Epithelial cell of proximal tubule (primary cell): ENCODE measurements at places on chromosomes 5 and 9. TPM values are rescaled to one million over a fixed set of nuclear protein-coding genes. Genes with fewer than 3 reads are reported as not detected.
A peak's percentile ranks its signal among the peaks of the same experiment; 100 is the strongest.

SEMA4D gene
- total RNA-seq: 8.0 and 12.3 TPM in 2 replicates

RANBP17 gene
- 3.3 and 15.0 TPM in 2 replicates for total RNA-seq

PCDHB4 gene
- total RNA-seq: not detected in 2 replicates

SLC34A1 gene
- total RNA-seq: not detected in 2 replicates

DRD1 gene
- not detected in 2 replicates for total RNA-seq

MRPL36 gene
- 57.9 and 75.9 TPM in 2 replicates for total RNA-seq

C9 gene
- not detected in 2 replicates for total RNA-seq

IFNA21 gene
- not detected in 2 replicates for total RNA-seq

PCYOX1L gene
- total RNA-seq: 6.1 and 7.1 TPM in 2 replicates

SV2C gene
- total RNA-seq: not detected in 2 replicates

DNA sequence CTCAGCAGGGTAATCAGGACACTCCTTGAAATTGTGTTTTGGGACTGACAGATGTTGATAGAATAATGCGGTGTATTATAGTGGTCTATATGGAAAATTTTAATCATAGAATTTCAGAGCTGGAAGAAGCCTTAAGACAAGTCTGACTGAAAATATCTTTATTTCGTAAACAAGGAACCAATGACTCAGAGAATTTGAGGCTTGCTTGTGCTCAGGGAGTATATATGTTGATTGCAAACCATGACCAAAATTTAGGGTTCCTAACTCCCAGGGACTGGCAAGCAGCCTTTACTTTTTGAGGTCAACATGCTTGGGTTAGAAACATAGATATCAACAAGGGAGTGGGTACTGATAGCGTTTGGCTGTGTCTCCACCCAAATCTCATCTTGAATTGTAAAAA is 287.2 kb downstream of the CD180 start:
- DNase-seq: no peak

GRCh38 chr9:26415528-26415927 is 477.1 kb downstream of the CAAP1 start:
- no peak for DNase-seq

DNA sequence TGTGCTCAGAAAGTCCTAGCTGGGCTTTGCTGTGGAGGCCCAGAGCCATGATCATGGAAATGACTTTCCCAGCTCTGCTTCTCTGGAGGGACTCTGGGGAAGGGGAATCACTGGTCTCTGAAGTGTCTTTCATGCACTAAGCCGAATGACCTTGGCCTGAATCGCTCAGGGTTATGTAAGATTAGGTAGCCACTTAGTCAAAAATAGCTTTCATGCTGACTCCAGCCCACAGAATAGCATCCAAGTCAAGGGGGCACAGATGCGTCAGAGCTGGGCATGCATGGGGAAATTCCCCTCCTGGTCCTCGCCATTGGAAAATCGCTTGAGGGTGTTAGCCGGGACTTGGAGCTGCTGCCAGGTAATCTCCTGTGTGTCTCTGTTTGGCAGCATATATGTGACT is 36.1 kb upstream of the PPARGC1B start:
- DNase-seq: no peak

- DNase-seq: no peak
Observed at GRCh38 chr5:163565492-163565891, 60.1 kb downstream of the MAT2B start.

DNA sequence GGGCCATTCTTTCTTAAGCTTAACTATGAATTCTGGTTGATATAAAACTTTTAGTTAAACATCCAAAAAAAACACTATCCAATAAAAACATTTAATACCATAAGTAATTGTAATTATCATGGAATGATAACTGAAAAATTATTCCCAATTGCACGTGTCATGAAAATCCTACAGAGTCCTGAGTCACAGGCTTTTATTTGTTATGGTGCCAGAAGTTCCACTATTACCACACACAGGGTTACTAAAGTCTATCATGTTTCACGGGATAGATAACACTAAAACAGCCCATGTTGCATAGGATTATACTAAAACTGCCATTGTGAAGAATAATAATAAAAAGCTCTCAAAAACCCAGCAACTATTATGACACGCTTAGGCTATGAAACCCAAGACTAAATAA is 1381.8 kb downstream of the EFNA5 start:
- DNase-seq: no peak

DNA sequence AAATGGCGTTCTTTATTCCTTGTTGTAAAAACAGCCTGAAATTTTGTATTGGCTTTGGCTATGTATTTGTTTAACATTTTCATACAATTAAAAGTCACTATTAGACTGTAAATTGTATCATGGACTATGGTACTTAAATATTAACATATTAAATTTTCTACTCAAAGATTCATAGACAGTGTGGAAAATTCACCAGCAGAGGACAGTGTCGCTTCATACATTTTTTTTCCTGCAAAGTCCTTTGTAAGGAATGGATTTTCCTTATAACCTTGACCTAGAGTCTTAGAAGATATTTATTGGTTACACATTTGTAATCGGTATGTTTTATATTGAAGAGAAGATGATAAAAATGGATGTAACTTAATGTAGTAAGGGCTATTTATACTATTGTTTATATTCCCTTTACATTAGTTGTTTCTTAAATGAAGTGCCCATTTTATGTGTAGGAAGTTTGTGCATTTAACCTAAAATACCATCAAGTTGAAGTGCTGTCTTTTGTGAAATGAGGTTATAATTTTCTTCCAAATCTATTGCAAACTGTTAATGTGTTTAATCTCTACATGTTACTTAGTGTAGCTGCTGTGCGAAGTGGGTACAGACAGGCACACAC is 150.1 kb downstream of the KDM4C start:
- DNase-seq: no peak

DNA sequence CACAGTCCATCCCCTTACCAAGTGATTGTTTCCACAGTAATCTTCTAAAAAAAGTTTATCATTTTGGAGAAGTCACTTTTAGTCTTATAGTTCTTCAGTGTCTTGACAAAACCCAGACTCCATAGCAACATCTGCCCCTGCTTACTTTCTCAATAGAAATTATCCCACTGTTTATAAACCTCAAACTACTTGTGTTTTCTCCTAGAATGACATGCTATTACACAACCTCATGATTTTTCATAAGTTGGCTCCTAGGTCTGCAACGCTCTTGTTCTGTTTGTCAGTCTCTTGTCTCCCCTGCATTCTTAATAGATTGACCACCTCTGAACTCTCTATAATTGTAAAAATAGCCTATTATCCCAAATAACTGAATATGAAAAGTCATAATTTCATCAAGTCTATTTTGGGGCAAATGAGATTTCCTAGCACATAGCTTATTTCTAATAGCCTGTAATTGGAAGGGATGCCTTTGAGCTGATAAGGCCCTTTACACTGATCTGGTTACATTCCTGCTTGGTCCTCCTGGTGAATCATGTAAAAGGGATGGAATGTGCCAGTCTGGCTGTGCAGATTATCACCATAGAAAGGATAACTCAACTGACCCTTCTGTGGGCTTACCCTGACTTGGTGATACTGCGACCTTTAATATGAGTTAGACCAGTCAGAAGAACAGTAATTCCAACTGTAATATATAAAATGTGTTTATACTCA is 69.6 kb downstream of the CHSY3 start:
- DNase-seq: no peak

- peak; percentile 97 for DNase-seq
Observed at GRCh38 chr9:16247188-16247875, 623.1 kb downstream of the BNC2 start.

DNA sequence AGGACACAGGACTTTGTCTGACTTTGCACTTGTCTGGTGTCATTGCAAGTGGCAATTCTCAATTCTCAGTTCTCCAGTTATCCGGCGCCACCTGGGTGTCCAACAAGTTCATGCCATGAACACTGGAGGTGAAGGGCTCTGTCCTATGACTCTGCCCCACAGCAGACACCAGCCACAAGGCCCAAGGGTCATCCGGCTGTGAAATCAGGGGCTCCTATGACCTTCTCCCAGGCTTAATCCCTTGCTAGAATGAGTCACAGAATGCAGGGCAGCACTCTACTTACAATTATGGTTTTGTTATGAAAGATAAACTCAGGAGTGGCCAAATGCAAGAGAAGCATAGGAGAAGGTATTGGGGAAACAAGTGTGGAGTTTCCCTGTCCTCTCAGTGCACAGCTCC is 392.0 kb downstream of the GADD45G start:
- no peak for DNase-seq

GRCh38 chr5:23367874-23368273 is 139.5 kb upstream of the PRDM9 start:
- no peak for DNase-seq

- no peak for DNase-seq
Observed at GRCh38 chr5:122295138-122295537, 16.9 kb upstream of the SNCAIP start.

DNA sequence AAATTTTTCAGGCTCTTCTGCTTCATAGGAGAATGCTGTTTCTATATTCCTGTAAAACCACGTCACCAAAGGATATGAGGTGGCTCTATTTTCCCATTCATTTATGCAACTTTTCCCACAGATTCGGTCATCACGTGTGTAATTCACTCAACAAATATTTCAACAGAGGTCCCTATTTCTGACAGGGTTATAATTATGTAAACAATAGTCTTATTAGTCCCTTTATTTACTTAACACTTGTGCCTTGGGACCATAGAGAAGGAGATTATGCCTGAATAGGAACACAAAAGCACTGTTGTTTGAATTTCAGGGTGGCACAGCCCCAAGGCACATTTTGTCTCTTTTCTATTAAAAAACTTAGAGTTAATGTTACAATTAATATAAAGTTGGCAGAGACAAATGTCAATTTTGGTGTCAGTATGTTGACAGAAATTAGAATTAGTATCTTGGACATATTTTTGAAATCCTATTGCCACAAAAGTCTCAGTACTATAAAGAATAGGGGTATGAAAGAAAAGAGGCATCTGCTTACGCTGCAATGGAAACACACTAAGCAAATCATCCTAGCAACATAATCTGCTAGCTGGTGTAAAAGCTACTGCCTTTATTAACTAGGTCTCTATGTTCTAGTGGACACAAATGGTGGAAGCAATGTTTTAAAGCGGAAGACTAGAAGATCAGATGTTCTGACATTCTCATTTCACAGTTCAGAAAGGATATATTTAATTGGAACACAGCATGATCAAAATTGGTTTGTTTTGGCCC is 229.1 kb upstream of the TBCA start:
- DNase-seq: no peak

- no peak for DNase-seq
Observed at GRCh38 chr5:33737697-33738096, 154.1 kb downstream of the ADAMTS12 start.

DNA sequence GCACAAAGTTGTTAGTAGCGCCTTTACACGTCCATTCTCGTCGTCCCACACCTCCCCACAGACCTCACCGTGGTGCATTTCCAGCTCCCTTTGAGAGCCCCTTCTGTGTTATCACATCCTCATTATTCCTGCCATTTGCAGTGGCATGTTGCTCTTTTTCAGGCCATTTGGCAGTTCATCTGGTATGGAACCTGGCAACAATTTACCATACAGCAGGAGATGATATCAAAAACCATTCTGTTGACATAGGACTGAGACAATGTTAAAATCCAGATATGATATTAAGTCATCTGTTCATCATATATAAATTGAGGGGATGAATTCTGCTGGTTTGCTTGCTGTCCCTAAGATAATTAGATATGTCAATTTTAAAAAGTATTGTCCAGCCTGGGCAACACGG is 83.0 kb downstream of the TMEM174 start:
- DNase-seq: no peak

DNA sequence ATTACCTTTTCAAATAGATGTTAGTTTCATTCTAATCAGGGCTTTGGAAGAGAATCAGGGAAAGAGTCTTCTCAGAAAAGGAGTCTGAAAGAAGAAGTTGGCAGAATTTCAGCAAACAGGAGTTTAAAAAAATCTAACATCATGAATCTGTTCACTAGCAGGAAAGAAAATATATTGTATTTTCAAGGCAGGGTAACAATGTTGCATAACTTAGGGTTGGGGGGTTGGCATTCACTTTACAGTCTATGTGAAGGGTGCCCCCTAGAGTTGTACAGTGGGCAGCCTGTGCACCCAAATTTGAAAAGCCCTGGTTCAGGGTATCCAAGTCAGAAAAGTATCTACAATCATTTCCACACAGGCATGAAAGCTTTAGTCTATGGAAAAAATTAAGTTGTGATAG is 348.4 kb upstream of the SLC30A5 start:
- no peak for DNase-seq

GRCh38 chr9:110308633-110309038 is 29.0 kb downstream of the TXNDC8 start:
- DNase-seq: no peak

GRCh38 chr5:178234750-178235587 is 2.4 kb upstream of the PHYKPL start:
- DNase-seq: no peak

GRCh38 chr9:6781476-6781875 is 23.7 kb downstream of the KDM4C start:
- no peak for DNase-seq
